Suppressor macrophage treated with lipopolysaccharide for 1 hour (primary cell): ENCODE measurements at places on chromosomes 1 and 21.
A peak's percentile ranks its signal among the peaks of the same experiment; 100 is the strongest.

DNA sequence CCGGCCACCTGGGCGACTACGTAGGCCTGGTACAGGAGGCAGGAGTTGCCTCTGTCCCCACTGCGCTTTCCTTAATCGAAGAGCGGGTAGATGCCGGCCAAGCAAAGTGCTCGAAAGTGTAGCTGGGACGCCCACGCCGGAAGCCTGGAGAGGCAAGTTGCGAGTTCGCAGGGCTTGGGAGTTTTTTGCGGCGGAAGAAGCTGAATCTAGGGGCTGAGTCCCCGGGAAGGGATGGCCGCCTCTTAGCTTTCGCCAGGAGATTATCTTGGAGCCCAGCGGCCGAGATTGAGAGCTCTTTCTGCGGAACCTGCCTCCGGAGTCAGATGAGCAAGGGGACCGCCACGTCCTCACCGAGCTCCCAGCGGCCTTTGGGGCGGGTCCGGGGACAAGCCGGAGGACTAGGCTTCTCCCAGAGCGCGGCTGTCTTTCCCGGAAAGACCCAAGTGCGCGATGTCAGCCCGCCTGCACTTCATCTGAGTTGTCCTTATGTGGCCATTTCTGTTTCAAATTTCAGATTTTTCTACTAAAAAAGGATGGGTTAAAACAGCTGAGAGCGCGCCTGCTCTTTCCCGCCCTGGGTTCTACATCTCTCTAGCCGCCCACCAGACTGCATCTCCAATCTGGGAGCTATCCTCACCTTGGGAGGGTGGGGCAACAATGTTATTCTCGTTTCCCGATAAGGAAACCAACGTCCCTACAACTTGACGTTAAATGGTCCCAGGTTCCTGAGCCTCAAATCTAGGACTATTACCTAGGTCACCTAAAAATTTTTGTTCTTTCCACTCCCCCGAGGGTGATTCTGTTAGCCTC, 12.4 kb upstream of the TBX15 start:
- DNase-seq = peak; percentile 66

GRCh38 chr1:205075642-205076155, 8.6 kb downstream of the TMEM81 start:
- no peak for DNase-seq

GRCh38 chr1:213570487-213570886, 417.3 kb upstream of the PROX1 start:
- no peak for DNase-seq

GRCh38 chr1:85638412-85638811, 57.9 kb downstream of the CCN1 start:
- no peak for DNase-seq

DNA sequence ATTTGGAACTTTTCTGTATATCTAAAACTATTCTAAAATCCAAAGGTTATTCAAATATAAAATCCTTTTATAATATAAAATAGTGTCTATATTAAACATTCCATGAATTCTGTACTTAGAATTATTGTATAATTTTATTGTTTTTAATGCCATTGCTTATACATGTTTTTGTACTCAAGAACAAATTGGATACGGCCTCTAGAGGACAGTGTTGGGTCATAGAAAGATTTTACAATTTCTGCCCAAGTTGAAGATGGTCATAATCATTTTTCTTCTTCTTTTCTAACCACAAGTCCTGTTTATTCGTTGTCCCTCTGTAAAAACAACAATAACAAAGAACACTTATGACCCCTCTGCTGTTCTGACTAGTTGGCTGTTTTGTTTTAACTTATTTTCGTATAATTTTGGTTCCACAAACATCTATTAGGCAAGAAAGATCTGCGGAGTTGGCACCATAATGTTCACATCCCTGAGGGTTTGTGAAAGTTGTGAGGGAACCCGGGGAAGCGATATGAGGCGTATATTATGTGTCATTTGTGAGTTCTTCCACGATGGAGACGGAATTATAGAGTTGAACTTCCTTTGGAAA, 75.7 kb upstream of the KIF26B start:
- peak; percentile 41 for DNase-seq

DNA sequence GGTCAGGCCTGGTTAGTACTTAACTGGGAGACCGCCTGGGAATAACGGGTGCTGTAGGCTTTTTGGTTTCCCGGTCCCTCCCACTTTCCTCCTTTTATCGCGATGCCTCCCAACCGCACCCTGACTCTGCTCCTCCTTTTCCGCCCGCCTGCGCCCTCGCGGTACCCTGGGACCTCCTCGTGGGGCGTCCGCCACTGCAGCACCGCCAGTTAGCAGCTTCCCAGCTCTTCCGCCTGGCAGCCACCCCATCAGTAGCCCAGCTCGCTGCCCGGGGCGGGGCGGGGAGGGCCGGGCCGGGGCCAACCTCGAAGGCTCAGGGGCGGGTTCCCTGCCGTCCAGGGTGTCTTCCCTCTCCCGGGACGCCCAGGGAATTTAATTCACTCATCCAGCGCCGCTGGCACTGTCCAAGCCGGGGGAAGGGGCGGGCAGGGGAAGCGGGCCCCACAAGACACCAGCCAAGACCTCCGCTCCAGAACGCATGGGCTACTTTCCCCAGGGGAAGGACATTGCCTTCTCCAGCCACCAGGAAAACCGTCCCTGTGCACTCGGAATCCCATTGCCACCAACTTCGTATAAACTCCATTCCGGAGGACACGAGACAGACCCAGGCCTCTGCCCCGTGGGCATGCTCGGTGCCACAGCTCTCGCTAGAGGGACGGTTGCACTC, 2.0 kb upstream of the ZNF678 start:
- DNase-seq = no peak

DNA sequence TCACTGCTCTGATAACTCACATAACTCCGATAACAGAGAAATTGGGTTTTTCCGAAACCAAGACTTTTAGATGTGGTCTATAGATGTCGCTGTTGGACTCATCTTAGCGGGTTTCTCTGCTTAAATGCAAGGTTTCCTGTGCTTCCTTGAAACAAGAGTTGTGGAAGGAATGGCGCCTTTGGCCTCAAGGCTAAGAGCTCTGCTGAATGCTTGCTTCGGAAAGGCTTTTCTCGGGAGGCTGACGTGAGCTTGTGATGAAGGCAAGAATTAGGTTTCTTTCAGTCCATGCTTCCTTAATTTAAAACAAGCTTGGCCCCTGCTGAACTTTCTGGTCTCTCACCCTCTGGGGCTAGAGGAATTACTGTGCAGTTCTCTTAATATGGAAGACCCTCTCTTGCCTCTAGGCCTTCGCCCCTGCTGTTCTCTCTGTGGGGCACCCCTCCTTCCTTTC, 113.5 kb downstream of the MAP3K21 start:
- DNase-seq = peak; percentile 67

- DNase-seq = peak; percentile 40
Observed at GRCh38 chr1:44924835-44925464, 61.4 kb downstream of the EIF2B3 start.

GRCh38 chr21:26719750-26720149, 125.5 kb downstream of the ADAMTS1 start:
- no peak for DNase-seq

DNA sequence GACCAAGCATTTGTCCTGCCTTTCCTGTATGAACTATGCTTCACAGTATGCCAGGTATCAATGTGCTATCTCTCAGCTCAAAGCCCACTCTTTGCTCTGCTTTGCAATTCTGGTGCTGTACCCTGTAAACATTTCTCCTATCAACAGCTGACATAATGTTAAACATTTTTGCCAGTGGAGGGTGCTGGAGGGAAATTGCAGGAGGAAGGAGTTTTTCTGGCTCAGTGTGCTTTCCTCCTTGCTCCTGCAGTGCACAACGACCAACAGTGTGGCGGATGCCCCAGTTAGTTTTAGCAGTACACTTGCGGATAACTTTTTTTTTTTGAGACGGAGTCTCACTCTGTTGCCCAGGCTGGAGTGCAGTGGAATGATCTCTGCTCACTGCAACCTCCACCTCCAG, 67.1 kb upstream of the PTGFRN start:
- DNase-seq = no peak

DNA sequence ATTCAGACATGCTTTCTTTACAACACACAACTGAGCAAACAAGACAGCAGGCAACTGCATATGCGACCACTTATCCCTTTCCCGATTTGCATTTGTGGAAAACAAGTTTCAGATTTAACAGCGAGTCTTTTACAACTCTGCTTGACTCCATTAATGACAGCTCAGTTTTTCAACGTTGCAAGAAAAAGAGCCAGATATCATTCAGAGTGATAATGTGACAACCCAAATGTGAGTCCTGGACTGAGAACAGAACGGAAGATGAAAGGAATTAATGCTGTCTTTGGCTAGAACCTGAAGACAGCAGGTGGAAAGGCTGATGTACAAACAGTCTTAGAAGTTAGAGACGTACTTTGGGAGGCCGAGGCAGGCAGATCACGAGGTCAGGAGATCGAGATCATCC, 83.0 kb upstream of the C8B start:
- DNase-seq = no peak

DNA sequence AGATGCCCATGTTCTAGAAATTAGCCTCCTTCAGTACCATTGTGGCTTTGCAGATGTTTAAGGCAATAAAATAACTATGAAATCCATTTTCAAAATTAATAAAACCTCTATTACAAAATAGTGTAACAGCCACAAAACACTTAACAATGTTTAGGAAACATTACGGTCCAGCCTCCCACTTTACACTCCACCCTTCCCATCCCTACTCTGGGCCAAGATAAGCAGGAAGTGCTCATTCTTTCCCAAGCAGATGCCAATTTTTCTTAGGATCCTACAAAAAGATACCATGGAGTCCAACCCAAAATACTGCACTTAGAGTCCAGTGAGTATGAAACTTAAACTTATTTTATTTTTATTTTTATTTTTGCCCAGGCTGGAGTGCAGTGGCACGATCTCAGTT, 150.8 kb downstream of the NR5A2 start:
- DNase-seq = no peak

- DNase-seq = no peak
Observed at GRCh38 chr1:67294836-67295617, 12.6 kb upstream of the IL12RB2 start.

GRCh38 chr1:69103705-69104385, 463.9 kb upstream of the LRRC7 start:
- DNase-seq = no peak

DNA sequence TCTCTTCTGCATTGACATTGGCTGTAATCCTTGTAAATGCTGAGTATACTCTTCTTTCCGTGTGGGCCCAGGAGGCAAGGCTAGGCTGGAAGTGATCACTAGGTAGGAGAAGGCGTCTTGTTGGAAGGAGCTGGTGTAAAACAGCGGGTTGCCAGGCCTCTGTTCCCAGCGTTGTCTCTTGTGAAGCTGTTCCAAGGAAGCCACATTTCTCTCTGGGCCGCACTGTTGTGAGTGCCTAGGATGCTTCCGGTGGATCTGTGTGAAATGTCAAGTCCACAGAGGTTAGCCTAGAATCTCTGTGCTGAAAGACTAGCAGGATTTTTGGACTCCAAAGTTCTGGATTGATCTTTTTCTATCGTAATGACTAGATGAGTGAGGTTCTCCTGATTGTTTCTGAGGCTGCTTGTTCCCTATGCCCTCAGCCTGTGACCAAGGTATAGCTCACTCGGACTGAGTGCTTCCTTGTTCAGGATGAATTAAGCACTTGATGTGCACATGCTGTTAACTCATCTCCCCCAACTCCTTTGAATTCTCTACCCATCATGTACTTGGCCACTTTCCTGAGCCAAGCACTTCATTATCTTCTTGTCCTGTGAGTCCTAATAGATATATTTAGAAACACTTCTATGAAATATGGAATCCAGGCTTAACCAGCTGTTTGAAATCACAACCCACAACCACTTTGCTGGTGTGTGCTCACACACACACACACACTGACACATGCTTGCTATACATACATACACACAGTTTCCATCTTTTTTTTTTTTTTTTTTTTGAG, 63.3 kb downstream of the PBX1 start:
- DNase-seq = no peak

- DNase-seq = no peak
Observed at GRCh38 chr1:174044418-174045222, 22.5 kb upstream of the RC3H1 start.

- DNase-seq = no peak
Observed at GRCh38 chr1:214244252-214244651, 36.7 kb upstream of the SMYD2 start.

DNA sequence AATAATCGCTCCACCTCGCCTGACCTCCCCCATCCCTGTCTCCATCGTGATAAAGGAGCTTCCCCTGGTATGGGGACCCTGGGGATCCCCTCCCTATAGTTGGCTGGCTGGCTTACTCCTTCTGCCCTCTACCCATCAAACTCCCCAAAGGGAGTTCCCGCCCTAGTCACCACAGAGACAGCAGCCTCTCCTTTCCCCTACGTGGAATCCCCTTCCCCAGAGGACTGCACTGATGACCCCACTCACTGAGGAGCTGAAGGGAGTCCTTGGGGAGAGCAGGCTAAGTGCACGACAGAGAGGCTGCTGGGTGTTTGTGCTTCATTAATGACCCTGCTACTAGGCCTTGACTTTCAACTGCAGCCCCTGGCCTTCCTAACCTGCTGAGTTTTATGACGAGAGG, 1.9 kb downstream of the CADM3 start:
- no peak for DNase-seq

DNA sequence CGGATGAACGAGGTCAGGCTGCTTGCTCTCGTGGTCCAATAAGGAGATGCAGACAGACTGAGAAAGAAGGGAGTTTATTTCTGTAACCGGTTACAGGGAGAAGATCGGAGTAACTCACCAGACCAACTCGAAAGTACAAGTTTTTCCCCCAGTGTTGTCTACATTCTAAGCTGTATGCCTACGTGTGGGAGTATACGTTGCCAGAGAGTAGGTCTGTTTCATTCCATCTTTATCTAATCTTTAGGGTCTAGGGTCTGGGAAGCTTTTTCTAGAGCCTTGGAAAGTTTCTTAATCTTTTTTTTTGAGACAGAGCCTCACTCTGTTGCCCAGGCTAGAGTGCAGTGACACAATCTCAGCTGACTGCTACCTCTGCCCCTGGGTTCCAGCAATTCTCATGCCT, 4.7 kb upstream of the PADI1 start:
- no peak for DNase-seq

DNA sequence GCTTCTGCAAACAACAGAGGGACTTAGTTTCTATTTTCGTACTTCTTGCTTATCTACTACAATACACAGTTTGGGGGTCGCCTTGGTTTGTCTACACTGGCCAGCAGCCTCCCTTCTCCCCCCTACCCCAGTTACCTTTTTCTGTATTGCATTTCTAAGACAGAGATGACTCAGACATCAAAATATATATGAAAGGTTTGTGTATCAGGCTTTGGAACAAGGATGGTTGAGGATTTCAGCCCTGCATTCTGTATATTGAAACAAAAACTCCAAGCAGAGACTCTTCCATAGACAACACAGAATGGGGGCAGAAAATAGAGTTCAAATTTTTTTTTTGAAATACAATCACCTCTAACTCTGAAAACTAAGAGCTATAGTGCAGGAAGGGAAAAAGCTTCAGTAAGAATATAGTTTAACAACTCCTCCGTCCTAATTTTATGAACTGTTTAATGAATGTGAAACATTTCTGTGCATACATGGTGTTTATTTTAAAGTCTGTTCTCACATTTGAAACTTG, 1.9 kb downstream of the SAMD13 start:
- DNase-seq = no peak

DNA sequence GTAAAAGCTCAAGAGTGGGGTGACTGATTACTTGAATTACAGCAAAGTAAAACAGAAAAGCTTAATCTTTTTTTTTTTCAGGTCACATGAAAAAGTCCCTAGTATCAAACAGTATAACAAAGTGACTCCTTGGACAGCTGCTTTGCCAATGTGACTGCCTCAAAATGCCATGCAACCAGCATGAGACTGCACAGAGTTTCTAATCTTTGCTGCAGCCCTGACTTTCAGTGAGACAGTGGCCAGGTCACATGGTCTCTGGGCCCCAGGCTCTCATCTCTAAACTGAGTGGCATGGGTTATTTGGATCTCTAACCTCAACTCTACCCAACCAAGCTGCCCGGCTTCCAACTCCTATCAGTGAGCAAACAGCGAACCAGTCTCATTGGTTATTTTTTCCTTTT, 169.0 kb downstream of the VAV3 start:
- DNase-seq = no peak
